ENCODE measurements at places on chromosomes 1 and 21. TPM values are rescaled to one million over a fixed set of nuclear protein-coding genes. Genes with fewer than 3 reads are reported as not detected.

Gene TYW3
- total RNA-seq, result 21.4 TPM

Gene KRTAP13-3
- not detected for total RNA-seq

Gene SELENOF
- total RNA-seq, result 74.5 TPM

DNA sequence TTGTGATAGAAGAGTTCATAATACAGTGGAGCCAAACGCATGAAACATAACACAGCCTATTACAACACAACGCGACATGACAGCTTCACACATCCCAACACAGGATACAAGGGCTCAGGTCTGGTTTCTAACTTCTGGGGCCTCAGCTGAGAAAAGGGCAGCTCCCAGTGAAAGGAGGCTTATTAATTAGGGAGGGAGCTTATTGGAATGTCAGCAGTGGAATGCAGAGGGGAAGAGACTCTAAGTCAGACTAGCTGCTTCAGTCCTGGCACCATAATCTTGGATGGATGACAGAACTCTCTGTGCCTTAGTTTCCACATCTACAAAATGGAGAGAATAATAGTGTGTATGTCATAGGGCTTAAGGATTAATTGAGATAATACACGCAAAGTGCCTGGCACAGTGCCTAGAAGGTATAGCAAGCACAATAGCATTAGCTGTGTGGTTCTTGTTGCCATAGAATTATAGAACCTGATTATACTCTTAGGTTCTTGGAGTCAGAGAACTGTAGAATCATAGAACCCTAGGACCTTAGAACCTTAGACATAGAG lies 22.7 kb upstream of the SLC2A1 start:
- H3K4me1 ChIP-seq, result peaks cover 7% of the 10 kb centered on the region
- H3K27ac ChIP-seq, result no peak overlapping the region
- H3K27me3 ChIP-seq, result no peaks in the 10 kb centered on the region
- no peak for DNase-seq

- DNase-seq, result no peak
- H3K4me1 ChIP-seq, result no peaks in the 10 kb centered on the region
- no peaks in the 10 kb centered on the region for H3K36me3 ChIP-seq
- no peak overlapping the region for H3K27ac ChIP-seq
Observed at GRCh38 chr1:165958306-165958705, 130.9 kb downstream of the UCK2 start.

DNA sequence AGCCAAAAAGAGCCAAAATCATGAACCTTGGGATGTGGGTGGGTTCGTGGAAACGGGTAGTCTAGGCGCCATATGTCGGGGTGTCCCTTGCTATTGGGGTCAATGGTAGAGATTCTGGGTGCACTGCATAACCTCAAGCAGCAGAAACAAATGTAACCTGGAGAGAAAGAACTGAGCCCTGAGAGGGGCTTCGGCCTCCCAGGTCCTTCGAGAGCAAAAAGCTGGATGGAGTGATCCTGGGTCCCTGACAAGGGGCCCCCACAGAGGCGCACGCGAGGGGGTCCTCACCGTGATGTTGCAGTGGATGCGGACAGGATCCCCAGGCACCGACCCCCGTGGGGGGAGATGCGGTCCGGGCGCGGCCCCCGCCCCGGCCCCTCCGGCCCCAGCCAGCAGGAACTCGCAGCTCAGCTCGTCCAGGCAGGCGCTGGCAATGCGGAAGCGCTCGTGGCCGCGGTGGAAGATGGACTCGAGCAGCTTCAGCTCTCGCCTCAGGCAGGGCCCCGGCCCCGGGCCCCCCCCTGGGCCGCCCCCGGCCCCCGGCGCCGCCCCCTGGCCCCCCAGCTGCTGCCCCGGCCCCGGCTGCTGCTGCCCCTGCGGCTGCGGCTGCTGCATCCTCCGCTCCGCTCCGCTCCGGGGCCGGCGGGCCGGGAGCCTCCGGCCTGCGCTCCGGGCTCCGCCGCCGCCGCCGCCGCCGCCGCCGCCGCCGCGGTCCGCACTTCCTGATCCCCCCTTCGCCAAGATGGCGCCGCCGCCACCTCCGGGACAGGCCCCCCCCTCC lies at the start of gene UBE2Q1:
Gene UBE2Q1 (minus strand): TSS at position 724 of the 781 bp plus-strand sequence. CDS start 109 bp downstream, at position 615.
- peak within 1 kb of the TSS; percentile 90 for H3K4me3 ChIP-seq
- peaks cover 42% of the 10 kb centered on the region for H3K4me1 ChIP-seq
- H3K36me3 ChIP-seq, result peaks cover 27% of the 10 kb centered on the region
- peak; percentile 50 for DNase-seq
- peak within 1 kb of the TSS; percentile 77 for H3K27ac ChIP-seq

DNA sequence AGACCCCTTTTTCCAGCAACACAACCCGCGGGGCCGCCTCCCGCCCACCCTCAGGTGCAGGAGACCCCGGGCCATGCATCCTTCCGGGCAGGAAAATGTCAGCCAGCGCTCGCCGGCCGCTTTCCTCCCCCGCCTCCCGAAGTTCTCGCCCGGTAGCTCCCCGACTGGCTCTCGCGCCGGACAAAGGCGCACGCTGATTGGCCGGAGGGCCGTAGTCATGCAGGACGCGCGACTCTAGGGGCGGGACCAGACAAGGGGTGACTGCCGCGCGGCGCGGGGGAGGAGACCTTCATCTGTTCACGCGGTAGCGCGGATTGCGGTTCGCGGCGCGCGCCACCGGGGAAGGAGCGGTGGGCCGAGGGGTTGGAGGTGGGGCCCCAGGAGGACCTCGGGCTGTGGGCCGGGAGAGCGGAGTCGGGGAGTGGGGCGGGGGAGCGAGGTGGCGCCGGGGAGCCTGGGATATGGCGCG lies at the start of gene FLVCR1:
Gene FLVCR1 (plus strand): TSS at position 284 of the 469 bp plus-strand sequence. CDS start 178 bp downstream, at position 462.
- H3K4me1 ChIP-seq, result peaks cover 35% of the 10 kb centered on the region
- peak; percentile 97 for DNase-seq
- no peaks in the 10 kb centered on the region for H3K27me3 ChIP-seq
- no peaks in the 10 kb centered on the region for H3K36me3 ChIP-seq
